ENCODE measurements at places on chromosomes 12 and 14.

GRCh38 chr12:116172224-116172849 lies 105.2 kb downstream of the MED13L start:
- no peak for DNase-seq

- DNase-seq = no peak
Measured at GRCh38 chr14:65840118-65840751, 427.7 kb downstream of the FUT8 start.

- DNase-seq = no peak
Measured at GRCh38 chr12:21606175-21606574, 1.5 kb upstream of the GYS2 start.

DNA sequence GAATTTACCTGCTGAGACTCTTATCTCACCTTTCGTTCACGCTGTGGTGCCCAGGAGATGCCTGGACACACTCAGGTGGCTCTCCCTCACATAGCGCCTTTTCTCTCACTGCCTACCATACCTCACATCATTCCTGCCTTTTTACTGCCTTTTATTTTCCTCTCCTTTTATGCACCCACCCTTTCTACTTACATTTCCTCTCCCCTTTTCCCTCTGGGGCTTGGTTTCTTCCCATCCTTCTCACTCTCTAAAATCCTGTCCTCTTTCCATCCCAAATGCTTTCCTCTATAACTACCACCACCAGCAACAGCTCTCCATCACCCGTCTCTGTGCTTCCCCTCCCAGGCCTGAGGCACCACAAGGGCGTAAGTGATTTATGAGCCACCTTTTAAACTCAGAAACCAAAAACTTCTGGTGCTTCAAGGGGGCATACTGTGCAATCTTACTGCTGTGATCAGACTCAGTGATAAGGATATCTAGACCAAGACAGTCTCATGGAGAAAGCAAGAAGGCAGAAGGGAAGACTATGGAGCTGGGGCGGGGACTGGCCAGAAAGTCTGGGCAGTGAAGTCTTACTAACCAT lies 32.7 kb upstream of the SMUG1 start:
- DNase-seq = no peak

GRCh38 chr12:25131270-25131669 lies 63.7 kb downstream of the DNAI7 start:
- no peak for DNase-seq

- DNase-seq = no peak
Measured at GRCh38 chr14:101216366-101217079, 313.0 kb upstream of the RTL1 start.

GRCh38 chr12:92114834-92115233 lies 30.8 kb downstream of the BTG1 start:
- no peak for DNase-seq

- no peak for DNase-seq
Measured at GRCh38 chr12:105020241-105020962, 34.3 kb downstream of the NOPCHAP1 start.

GRCh38 chr14:35285168-35286002 lies 6.8 kb upstream of the PSMA6 start:
- no peak for DNase-seq

DNA sequence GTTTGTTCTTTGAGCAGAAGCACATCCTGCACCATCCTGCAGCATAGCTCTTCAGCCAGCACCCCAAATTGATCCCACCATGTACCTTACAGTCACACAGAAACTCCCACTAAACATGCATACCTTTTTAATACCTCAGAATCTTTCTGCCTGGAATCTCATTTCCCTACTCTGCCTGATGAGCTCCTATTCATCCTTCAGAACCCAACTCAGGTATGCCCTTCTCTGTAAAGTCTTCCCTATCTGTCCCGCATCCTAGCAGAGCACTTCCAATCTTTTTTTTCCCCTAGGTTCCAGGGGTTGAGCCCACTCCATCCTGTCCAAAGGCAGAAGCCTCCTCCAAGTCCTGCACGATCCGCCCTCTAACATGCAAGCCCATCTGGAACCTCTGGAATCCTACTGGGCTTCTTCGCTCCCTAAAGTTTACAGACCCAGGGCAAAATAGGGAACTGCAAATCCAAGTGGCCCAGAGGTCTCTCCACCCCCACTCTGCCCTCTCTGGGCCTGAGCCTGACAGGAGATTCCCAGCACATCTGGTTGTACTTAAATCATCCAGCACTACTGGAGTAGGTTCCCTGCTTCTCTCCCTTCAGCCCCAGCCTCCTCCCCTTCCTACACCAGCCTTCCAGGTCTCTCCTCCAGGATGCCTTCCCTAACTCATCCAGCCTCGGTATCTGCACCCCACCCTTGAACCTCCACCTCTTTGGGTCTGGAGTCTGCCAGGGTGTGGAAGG lies 4.1 kb upstream of the FIGNL2 start:
- no peak for DNase-seq

- DNase-seq = no peak
Measured at GRCh38 chr12:85600841-85601240, 235.4 kb downstream of the RASSF9 start.

DNA sequence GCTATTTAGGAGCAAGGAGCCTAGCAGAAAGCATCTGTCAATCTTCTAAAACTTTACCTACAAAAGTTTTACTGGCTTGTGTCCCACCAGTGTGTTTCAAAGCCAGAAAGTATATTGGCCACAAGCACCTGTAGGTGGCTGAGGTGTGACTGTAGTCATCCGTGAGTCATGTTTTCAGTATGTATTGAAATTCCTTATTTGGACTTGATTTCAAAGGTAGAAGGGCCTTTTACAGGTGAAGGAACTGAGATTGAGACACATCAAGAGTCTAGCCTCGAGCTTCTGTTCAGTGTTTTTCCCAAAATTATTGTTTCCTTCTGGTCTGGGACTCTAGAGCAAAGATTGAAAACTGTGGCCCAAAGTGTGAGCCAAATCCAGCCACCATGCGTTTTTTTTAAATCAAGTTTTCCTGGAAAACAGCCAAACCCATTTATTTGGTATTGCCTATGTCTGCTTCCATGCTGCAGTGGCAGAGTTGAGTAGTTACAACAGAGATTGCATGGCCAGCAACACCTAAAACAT lies 195.3 kb upstream of the BCL2L14 start:
- no peak for DNase-seq

GRCh38 chr14:71629765-71630492 lies 302.3 kb upstream of the RGS6 start:
- no peak for DNase-seq

DNA sequence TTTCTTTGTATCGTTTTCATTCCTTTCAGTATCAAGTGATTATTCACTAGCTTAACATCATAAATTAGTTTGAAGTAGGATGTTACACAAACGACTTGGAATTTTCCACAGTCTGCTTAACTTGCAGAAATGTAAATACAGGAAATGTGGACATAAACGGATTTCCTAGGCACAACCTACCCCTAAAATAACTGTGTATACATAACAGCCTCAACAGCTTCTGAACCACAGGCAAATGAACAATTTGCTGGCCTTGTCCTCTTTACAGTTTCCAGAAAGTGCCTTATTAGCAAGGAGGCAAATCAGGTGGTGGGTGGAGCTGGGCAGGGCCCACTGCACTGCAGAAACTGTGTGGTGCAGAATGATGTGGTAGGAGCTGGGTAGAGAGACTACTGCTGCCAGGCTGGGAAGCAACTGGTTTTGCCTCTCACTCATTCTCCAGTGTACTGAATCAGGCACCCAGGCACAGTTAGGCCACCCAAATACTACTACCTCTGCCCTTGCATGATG lies 14.1 kb downstream of the DRAM1 start:
- DNase-seq = no peak

GRCh38 chr12:25084816-25085215 lies 110.1 kb downstream of the DNAI7 start:
- no peak for DNase-seq

- DNase-seq = peak; percentile 89
Measured at GRCh38 chr12:57110104-57111030, 795 bp downstream of the STAT6 start.

DNA sequence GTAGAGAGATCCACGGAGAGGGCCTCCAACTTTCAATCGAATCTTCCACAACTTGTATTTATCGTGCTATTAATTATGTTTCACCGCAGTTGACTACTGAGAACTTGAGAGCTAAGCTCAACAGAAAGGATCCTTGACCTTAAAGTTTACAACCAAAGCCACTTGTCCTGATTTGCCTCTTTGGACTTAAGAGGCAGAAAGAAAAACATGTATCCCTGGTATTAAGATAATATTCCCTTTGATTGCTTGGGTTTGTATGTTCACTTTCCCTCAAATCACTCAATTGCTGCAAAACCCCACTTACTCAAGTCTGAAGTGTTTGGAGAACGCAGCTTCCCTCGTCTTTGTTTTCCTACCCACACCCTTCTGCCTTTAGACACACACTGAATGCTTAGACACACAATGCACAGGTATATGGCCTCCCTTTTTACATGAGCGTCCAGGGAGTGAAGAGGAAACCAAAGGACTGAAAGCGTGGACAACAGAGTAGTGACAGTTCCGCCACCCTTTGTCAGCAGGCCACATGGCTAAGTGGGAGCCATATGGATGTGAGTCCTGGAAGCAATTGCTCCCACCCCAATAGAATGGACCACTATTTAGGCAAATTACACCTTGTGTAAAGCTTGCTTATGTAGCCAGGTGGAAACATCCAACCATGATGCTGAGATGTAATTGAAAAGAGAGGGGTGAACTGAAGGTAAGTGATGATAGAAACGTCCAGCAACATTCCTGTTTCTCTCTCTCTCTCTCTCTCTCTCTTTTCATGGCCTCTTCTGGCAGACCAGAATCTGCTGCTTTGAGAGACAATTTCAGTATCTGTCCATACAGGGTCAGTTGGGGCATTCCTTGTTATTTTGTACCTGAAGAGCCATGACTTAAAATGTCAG lies 1.4 kb upstream of the PKP2 start:
- DNase-seq = no peak

GRCh38 chr14:54106661-54107377 lies 150.2 kb upstream of the BMP4 start:
- no peak for DNase-seq

DNA sequence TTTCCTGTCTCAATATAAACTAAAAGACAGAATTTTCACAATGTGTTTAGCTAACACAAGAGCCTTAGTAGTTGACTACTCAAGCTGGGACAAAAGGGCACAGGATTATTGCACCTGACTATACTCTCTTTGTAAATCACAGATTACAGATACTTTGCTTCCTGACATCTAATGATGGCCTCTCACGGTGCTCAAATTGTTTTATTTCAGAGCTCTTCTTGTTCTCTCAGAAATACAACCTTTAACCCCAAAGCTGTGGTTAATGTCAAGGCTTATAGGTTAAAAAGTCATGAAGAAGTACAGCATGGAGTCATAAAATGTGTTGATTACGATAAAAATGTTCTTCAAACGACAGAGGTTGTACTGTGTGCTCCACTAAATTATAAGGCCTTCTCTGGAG lies 89.9 kb upstream of the CPNE8 start:
- no peak for DNase-seq

- no peak for DNase-seq
Measured at GRCh38 chr12:81245458-81245857, 167.6 kb downstream of the ACSS3 start.

- DNase-seq = no peak
Measured at GRCh38 chr12:34354239-34355200, 332.2 kb downstream of the ALG10 start.

DNA sequence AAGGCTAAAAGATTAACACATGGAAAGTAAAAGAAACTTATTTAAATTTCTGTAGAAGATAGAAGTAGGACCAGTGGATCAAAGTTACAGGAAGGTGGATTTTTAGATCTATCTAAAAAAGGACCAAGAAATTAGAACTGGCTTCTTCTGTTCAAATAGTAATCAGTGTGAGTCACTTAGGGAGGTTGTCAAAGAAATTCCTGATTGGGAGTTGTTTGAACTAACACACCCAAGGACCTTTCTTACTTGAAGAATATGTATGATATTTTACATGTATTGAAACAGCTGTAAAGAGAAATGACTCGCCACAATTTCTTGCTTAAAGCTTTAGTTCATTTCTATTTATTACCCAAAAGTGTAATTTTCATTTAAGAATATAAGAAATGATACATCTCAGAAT lies 256.9 kb downstream of the RAD51B start:
- DNase-seq = no peak

DNA sequence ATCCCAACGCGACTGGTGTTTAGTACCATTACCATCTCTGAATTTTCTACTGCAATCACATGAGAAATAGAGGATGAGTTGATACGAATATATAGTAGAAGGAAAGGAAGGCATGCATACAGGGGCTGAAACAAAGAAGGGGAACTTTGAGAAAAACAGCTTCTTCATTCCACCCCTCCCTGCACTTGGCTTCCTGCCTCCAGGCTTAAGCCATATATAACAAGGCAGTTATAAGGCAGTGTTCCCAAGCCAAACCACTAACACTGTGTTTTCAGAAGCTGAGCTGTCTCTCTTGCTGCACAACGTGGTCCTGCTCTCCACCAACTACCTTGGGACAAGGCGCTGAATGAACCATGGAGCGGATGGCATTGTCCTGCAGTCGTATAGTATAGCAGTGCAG lies 11.0 kb downstream of the LETMD1 start:
- DNase-seq = no peak

DNA sequence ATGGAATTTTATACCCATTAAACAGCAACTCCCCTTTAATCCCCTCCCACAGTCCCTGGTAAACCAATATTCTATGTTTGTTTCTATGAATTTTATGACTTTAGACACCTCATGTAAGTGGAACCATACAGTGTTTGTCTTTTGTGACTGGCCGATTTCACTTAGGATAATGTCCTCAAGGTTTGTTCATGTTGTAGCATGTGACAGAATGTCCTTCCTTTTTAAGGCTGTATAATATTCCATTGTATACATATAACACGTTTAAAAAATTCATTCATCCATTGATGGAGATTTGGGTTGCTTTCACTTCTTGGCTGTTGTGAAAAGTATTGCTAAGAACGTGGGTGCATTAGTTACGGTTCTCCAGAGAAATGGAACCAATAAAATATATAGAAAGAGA lies 40.2 kb downstream of the ARF6 start:
- DNase-seq = no peak

DNA sequence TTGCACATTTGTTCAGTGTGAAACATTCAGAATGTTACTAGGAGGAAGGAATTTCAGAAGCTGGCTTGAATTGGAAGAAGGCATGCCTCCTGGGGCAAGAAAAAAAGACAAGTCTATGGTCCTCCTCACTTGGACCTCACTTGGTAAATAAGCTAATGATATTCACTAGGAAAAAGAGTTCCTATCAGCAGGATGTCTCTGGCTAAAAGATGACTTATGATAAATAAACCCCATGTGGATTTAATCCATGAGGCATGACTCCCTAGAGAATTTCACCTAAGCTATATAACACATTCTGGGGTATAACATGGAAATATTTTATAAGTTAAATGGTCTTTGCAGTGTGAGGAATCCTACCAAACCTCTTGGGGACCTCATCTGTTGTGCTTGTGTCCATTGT lies 199.9 kb downstream of the LRIG3 start:
- no peak for DNase-seq

GRCh38 chr14:22071006-22071405 lies 397.4 kb upstream of the OR4E1 start:
- no peak for DNase-seq

Measured in suprapubic skin (tissue), 4 donors.